Activated CD4-positive, alpha-beta memory T cell treated with anti-CD3 and anti-CD28 coated beads, Interleukin-2, amount 10 ng/mL, durations not matched to agents 7 days and 5 days (primary cell): ENCODE measurements at places on chromosomes 13 and 19. TPM values are rescaled to one million over a fixed set of nuclear protein-coding genes. Genes with fewer than 3 reads are reported as not detected.
A peak's percentile ranks its signal among the peaks of the same experiment; 100 is the strongest.

GRCh38 chr13:48580185-48580803 is 47.4 kb upstream of the RCBTB2 start:
- peak; percentile 72 for DNase-seq
- H3K4me1 ChIP-seq = peaks cover 38% of the 10 kb centered on the region
- no peak overlapping the region for H3K27ac ChIP-seq
- peaks cover 12% of the 10 kb centered on the region for H3K36me3 ChIP-seq

DNA sequence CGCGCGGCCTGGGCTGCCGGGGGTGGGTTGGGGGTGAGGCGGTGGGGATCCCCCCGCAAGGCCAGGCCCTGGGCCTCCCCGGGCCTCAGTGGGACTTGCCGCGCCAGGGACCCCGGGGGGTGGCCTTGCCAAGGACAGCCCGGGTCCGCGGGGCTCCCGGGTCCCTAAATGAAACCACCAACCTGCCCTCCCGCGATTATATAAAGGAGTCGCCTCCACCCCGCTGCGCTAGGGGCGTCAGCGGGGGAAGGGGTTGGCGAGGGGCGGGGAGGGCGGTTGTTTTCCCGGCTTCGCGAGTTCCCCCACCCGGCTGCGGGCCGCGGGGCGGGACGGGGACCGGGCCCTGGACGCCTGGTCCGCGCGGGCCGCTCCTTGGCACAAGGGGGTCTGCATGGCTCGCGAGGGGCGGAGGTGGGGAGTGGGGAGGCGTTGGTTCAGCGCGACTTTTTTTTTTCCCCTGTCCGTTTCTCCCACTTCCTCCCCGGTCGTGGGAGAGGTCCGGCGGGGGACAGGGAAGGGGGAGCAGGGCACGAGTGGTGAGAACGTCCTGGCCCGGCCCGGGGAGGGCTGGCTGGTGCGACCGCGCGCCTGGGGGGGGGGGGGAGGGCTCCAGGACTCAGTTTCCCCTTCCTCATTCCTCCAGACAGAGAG is 822 bp upstream of the ZBTB7A start:
- DNase-seq = no peak
- H3K27me3 ChIP-seq = no peaks in the 10 kb centered on the region
- H3K4me3 ChIP-seq = peak overlapping the region; percentile 78
- H3K27ac ChIP-seq = peak overlapping the region; percentile 87

DNA sequence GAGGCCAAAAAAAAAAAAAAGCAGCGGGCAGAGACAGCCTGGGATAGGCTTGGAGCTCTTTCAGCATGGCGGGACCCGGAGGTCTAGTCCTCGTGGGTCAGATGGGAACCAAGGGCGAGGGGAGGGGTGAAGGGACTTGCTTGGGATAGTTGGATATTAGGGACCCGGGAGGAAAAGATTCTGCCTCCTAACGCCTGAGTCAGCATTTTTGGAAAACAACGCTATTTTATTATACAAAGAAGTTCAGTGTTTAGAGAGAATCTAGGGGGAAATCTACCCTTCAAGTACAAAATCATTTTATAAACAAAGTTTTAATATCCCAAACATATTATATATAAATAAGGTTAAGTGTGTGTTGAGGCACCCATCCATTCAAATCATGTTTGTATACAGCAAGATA is 156.7 kb downstream of the ZNF536 start:
- H3K27me3 ChIP-seq = no peaks in the 10 kb centered on the region
- H3K36me3 ChIP-seq = no peaks in the 10 kb centered on the region
- no peak overlapping the region for H3K27ac ChIP-seq

DNA sequence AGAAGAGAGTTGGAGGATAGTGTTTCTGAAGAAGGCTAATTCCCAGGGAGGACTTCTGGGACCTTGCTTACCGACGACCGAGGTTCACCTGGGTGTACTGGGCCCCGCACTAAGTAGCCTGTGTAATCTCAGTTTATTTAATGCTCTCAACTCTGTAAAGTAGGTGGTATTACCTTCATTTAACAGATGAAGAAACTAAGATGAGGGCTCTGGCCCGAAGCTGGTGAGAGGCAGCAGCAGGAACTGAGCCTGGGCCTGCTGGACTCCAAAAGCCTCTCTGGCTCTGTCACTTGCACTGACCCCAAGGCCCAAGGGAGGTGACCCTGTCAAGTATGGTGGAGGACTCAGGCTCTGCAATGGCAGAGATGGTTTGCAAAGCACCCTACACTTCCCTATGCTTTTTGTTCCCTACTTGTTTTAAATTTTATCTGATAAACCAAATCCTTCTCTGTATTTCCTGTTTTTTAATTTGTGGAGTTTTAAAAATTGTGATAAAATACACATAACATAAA is 50.6 kb downstream of the GGACT start:
- H3K36me3 ChIP-seq = no peaks in the 10 kb centered on the region
- H3K4me1 ChIP-seq = peaks cover 37% of the 10 kb centered on the region
- DNase-seq = no peak
- H3K27me3 ChIP-seq = peaks cover 2% of the 10 kb centered on the region
- no peak overlapping the region for H3K27ac ChIP-seq

Gene GGN
- total RNA-seq = 0.28 TPM

Gene PNMA8A
- not detected for total RNA-seq

DNA sequence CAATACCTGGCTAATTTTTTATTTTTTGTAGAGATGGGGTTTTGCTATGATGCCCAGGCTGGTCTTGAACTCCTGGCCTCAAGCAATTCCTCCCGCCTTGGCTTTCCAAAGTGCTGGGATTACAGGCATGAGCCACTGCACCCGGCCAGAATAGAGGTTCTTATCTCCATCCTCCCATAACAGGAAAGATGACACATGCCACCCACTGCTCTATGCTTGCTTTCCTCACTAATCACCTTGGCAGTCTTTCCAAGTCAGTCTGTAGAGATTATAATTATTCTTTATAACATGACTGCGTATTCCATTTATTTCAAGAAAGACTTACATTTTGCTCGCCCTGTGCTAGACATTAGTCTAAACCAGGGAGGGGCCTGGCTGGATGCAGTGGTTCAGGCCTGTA is 6.7 kb downstream of the VAV1 start:
- no peak overlapping the region for H3K27ac ChIP-seq
- H3K4me1 ChIP-seq = peaks cover 52% of the 10 kb centered on the region
- no peak overlapping the region for H3K4me3 ChIP-seq
- no peaks in the 10 kb centered on the region for H3K27me3 ChIP-seq
- no peak for DNase-seq
